ENCODE measurements at places on chromosomes 7 and 10.

DNA sequence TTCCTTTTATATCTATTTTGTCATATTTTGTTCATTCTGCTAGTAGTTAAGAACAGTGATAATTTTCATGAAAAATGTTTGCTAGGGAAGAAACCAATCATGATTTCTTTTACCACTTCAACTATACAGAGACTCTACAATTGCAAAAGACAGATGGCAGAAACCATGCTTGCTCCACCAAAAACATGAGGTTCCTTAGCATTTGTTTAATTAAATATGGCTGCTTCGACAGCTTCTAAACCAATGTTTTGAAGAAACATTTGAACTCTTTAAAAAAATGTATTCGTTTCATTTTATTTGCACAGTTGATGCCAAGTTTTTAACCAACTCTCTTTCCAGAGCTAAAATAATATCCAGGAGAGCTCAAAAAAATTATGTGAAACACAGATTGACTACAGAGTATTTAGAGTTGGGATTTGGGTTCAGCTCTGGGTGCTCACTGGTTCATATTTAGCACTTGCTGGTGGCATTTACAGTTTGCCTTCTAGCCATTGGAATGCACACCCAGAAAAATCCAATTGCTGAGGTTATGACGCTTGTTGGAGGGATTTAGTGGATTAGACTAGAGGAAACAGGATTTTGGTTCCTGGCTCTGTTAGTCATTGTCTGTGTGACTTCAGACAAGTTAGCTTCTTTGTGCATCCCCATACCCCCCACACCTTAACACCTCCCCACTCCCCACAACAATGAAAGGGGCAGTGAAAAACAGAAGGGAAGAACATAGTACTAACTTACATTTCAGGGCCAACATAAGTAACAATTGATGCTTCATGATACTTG is 35.8 kb upstream of the SDHAF3 start:
- no peak for DNase-seq

DNA sequence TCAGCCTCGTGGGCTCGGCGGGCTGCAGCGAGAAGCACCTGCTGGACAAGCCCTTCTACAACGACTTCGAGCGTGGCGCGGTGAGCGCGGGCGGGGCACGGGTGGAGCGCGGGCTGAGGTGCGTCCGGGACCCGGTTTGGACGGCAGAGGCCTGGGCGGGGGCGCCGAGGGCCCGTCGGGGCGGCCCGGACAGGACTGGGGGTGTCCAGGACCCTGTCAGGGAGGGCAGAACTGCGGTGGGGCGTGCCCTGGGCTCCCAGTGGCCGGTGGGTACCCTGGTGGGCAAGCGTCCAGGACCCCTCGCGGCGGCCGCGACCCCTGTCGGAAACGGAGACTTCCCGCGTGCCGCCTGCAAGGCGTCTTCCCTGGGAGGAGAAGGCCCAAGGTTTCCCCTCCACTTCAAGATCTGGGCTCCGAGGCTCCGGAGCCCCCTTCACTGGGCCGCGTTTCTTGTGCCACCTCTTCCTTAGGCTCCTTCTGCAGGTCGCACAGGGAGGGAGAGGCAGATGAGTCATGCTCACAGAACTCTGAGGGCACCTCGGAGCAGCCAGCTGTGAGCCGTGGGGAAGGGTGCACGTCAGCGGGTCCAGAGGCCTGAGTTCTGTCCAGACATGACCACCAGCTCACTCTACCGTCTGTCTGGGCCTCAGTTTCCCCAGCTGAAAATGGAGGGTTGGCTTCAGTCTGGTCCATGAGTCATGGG is 485 bp downstream of the ALOX5 start:
- no peak for DNase-seq

GRCh38 chr7:28836716-28837115 is 121.4 kb downstream of the TRIL start:
- DNase-seq: no peak

DNA sequence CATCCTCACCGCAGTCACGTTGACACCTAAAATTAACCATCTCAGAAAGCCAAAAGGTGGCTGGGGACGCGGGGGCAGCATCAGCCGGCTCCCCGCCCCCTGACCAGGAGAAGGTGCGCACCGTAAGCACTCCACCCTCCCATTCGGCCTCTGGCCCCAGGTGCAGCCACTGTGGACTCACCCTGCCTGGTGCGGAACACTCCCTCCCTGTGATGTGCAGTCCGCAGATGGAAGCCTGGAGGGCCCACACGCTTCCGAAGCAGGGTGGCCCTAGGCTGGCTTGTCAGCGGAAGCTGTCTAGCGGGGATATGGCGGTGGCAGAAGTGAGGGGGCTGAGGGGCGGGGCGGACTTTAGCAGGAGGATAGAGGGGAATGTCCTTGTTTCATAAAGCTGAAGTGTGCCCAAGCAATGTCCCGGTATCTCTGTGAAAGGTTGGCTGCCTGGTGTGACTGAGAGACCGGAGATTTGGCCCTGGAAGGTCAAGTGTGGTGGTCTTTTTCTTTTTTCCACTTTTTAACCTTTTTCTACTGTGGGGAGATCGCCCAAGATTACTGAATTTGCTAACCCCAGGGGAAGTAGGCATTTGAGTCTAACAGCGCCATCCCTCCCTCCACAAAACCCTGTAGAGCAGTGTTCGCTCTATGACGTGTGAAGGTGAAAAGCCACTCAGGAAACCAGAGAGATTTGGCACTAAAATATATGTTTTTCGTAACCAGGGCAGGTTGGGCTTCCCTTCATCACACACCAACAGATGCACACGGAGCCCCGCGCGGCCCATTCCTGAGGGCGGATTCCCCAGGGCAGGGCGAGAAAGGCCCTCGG is 74.7 kb downstream of the CXCL12 start:
- DNase-seq: no peak

DNA sequence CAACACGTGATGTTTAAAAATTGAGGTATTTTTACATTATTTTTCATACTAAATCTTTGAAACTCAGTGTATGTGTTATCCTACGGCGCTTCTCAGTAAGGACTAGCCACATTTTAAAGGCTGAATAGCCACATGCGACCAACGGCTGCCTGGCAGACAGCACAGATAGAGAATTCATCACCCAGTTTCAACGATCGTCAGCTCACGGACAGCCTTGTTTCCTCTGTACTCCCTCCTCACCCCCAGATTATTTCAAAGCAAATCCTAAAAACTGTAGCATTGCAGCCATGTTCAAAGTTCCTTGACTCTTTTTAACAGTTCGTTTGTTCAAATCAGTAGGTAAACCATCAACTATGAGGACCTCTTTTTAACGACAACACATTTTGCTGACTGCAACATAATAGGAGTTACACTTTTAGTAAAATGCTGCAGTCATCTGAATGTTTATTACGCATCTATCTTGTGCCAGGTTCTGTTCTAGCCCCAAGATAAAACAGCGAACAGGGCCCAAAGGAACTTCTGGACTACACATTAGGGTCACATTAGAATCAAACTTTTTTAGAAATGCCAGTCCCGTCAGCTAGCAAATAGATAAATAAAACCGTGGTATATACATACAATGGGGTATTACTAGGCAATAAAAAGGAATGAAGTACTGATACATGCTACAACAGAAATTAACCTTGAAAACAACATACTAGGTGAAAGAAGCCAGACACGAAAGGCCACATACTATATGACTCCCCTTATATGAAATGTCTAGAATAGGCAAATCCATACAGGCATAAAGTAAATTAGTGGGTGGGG is 5.7 kb downstream of the OSBPL3 start:
- no peak for DNase-seq

GRCh38 chr10:60142736-60143135 is 236.4 kb upstream of the CCDC6 start:
- no peak for DNase-seq

DNA sequence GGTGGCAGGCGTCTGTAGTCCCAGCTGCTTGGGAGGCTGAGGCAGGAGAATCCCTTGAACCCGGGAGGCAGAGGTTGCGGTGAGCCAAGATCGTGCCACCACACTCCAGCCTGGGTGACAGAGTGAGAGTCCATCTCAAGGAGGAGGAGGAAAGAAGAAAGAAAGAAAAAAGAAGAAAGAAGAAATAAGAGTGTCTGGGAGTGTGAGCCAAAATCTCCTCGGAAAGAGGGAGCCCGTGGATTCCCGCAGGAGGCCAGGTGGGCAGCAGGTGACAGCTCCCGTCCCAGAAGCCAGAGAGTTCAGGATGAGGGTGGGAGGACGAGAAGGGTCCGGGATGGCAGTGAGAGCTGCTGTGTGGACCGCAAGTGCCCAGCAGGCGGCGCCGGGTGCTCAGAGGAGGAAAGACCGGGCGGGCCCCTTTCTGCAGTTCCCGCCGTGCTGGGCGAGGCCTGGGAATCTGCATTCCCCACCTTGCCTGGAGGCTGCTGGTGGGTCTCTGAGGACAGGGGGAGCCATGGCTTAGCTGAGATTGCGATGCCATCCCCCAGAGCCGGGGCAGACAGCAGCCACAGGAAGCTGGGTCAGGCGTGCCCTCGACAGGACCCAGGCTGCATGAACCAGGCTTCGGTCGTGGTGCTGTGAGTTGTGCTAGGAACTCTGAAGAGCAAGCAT is 17.1 kb upstream of the AMZ1 start:
- DNase-seq: peak; percentile 83

- DNase-seq: no peak
These were observed 125.9 kb downstream of the HIPK2 start for GRCh38 chr7:139651914-139652313.

DNA sequence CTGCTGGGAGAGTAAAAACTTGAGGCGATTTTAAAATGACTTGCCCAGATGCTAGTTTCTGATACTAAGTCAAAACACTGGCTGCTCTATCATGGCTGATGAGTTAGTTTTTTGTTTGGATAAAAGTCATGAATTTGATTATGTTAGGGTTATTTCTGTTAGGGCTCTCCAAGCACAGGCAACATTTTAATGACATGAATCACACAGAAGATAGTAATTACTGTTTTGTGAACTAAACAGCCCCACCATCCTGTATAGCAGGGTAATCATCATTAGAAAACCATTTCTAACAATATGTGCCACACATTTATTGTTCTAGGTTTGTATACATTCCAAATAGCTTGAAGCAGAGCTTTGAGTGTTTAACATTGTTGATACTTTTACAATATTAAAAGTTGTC is 750.3 kb downstream of the ANKRD7 start:
- DNase-seq: no peak

GRCh38 chr7:152931633-152932032 is 172.1 kb downstream of the ACTR3B start:
- no peak for DNase-seq

DNA sequence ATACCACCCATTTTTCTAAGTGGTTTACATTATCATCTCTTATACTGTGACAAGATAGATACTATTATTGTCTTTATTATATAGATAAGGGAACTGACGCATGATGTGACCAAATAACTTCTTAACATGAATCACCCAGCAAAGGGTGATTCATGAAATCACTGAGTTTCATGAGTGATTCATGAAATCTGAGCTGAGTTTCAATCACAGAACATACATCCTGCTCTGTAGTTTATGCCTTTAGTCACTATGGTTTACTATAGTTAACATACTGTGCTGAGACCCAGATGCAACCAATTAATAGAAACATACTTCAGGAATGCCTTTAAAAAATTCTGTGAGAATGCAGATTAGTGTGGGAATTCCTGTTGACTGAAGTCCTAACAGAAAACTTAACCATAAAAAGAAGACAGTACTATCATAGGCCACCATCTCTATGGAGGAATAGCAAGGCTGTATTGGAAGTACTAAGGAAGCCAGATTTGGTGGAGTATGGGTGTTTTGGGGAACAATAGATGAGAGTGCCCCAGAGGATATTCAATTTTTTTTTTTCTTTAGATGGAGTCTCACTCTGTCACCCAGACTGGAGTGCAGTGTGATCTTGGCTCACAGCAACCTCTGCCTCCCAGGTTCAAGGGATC is 43.1 kb upstream of the SEMA3A start:
- no peak for DNase-seq

DNA sequence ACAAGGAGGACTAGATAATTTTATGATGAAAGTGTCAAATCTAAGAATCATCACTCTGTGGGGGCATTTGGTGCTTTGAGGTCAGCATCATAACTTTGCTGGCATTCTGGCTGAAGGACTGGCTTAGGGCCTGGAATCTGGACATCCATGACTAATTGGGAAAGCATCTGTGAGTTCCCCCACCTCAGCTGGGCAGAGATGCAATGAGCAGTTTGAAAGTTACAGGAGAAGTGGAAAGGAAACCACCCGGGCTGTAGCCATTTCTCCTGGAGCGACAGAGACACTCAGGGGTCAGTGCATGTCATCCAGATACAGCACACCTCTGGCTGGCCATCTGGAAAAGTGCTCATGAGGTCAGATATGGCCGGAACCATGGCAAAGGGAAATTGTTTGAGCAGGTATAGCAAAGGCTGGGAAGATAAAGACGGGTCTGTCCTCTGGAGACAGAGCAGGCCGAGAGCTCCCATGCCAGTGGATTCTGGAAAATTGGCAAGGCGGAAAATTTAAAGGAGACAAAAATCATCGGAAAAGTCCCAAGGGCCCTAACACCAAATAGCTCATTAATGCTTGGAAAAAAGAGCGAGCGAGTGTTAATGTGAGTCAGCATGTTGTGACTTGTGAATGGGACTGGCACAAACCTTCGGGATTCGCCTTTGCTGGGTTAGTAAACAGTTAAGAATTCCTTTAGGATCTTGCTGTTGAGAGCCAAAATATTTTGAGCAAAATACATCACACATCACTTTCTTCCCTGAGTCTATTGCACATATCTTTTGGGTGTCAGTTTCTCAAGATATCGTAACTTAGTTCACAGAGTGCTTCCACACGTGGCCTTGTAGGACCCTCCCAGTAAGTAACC is 188.4 kb upstream of the AGK start:
- DNase-seq: no peak

- DNase-seq: no peak
These were observed 3.9 kb downstream of the FMC1 start for GRCh38 chr7:139345042-139345441.

DNA sequence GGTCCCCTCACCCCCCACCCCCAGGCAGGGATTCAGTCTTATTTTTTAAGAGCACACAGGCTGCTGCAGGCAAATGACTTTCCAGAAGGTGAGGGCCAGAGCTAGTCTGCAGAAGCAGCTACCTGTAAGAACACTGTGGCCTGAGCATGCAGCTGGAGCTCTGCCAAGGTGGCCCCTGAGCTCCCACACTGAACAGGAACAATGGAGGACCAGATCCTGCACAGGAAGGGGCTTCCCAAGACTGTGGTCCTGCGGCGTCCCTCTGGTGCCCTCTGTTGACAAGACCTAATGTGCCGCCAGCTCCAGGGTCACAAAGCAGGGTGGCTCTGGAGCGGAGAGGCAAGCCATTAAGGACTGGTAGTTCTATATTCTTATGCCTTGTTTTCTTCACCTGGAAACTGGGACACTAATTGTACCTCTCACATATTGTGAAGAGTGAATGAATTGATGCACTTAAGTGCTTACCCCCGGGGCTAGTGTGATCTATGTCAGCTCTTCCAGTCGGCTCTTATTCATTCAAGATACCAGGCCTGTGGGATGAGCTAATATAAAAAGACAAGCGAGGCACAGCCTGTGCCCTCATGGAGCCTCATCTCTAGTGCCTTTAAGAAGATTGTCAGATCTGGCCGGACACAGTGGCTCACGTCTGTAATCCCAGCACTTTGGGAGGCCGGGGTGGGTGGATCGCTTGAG is 8.0 kb upstream of the BEND7 start:
- DNase-seq: no peak

GRCh38 chr7:43196379-43196778 is 83.9 kb downstream of the HECW1 start:
- DNase-seq: no peak

GRCh38 chr7:151174246-151175046 is 7.0 kb upstream of the GBX1 start:
- DNase-seq: no peak

GRCh38 chr7:138006106-138006505 is 4.2 kb upstream of the CREB3L2 start:
- DNase-seq: no peak

Data from stimulated activated effector memory CD8-positive, alpha-beta T cell treated with anti-CD3 and anti-CD28 coated beads, Interleukin-12 subunit alpha, Interleukin-12 subunit beta, amount 100 ng/mL, for 72 hours (primary cell).